Endothelial cell (in vitro differentiated cells): ENCODE measurements at places on chromosomes 7 and 10.

DNA sequence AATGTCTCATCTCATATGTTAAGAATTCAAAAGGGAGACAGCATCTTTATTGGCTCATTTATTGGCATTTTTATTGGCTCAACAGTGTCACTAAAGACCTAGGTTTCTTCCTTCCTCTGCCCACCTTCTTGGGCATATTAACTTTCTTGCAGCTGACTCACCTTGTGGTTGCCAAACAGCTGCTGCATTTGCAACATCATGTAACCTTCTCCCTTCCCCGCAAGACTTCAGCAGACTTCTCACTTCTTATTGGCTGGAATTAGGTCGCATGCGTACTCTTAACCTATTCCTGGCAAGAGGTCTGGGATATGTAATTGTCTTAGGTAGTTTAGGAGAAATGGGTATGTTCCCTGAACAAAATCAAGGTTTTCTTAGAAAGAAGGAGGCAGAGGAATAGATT is 263.2 kb downstream of the POU6F2 start:
- DNase-seq: no peak

DNA sequence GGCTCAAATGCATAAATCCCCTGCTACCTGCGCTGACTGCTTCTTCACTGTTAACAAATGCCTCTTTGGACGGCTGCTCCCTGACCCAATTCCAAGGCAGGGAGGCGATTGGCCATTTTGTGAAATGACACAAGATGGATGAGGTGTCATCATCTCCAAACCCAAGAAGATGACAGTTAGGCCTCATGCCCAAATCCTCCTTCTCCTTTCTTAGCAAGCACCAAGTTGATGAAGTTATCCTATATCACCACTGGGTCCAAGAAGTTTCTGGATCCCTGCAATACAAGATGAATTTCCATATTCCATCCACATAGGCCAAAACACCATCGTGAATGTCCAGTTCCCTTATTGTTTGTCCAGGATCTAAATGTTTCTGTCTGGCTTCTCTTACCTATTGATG is 98.5 kb upstream of the RAB11FIP2 start:
- DNase-seq: no peak

DNA sequence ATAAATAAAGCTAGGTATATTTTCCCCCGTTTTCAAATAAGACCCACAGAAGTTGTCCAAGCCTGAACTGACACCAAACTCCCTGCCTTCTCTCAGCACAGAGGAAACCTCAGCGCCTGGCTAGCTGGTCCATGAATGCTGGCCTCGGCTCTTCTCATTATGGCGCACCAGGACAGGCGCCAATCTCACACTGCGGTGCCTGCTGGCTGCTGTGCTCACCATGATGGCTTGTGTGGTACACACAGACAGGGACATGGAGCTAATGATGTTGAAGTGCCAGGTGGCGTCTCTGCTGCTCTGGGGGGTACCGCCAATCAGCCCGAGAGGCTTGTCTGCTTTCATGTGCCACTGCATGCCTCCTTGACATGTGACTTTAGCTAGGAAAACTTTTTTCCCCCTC is 43.2 kb upstream of the USP6NL start:
- no peak for DNase-seq

GRCh38 chr10:116098411-116099022 is 174.5 kb downstream of the GFRA1 start:
- no peak for DNase-seq

DNA sequence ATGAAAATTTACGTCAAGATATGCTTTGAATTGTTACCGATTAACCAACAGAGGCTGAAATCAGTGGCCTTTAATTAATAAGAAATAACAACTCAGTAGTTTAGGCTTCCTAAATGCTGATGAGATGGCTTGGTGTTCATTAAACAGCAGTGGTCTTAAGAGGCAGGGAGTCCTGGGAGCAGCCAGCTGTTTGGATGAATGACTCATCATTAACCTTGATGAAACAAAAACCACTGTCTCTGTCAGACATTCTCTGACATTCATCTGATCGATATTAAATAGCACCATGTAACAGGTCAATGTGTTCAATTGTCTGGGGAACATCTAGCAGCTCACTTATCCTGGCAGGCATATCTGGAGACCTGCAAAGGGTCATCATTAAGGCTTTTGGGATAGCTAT is 234.2 kb upstream of the LRRN3 start:
- no peak for DNase-seq

- no peak for DNase-seq
Measured at GRCh38 chr10:115093776-115094408, 727 bp downstream of the ATRNL1 start.

- DNase-seq: no peak
Measured at GRCh38 chr10:32234471-32234870, 112.5 kb downstream of the EPC1 start.

GRCh38 chr7:137269240-137269639 is 74.3 kb downstream of the PTN start:
- no peak for DNase-seq

- DNase-seq: peak; percentile 45
Measured at GRCh38 chr7:5422396-5423305, 983 bp downstream of the TNRC18 start.

- DNase-seq: no peak
Measured at GRCh38 chr10:91589015-91589657, 43.7 kb downstream of the PPP1R3C start.

- no peak for DNase-seq
Measured at GRCh38 chr10:110276603-110277002, 28.1 kb downstream of the SMNDC1 start.

- no peak for DNase-seq
Measured at GRCh38 chr10:102645741-102646609, 1.7 kb downstream of the TRIM8 start.

DNA sequence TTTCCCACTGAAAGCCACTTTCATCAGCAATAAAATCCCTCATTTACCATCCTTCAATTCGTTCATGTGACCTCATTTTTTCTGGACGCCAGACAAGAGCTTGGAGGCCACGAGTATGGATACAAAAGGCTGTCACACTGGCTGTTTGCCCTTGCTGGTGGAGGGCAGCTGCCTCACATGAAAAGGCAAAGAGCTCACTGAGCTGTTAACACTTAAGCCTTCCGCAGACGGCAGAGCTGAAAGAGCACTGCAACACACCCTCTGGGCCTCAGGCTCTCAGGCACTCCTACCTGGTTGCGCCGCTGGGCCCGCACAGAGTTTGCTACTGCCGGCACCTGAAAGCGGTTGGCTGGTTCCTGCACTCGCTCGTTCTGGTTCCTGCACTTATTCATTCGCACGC is 193.5 kb downstream of the CFTR start:
- DNase-seq: peak; percentile 6

GRCh38 chr10:7411671-7412128 is 866 bp upstream of the SFMBT2 start:
- peak; percentile 24 for DNase-seq

- no peak for DNase-seq
Measured at GRCh38 chr10:91708174-91708861, 75.4 kb upstream of the PPP1R3C start.

GRCh38 chr7:150626696-150627095 is 5.5 kb downstream of the GIMAP6 start:
- no peak for DNase-seq

GRCh38 chr7:80869821-80870751 is 48.8 kb downstream of the SEMA3C start:
- no peak for DNase-seq

DNA sequence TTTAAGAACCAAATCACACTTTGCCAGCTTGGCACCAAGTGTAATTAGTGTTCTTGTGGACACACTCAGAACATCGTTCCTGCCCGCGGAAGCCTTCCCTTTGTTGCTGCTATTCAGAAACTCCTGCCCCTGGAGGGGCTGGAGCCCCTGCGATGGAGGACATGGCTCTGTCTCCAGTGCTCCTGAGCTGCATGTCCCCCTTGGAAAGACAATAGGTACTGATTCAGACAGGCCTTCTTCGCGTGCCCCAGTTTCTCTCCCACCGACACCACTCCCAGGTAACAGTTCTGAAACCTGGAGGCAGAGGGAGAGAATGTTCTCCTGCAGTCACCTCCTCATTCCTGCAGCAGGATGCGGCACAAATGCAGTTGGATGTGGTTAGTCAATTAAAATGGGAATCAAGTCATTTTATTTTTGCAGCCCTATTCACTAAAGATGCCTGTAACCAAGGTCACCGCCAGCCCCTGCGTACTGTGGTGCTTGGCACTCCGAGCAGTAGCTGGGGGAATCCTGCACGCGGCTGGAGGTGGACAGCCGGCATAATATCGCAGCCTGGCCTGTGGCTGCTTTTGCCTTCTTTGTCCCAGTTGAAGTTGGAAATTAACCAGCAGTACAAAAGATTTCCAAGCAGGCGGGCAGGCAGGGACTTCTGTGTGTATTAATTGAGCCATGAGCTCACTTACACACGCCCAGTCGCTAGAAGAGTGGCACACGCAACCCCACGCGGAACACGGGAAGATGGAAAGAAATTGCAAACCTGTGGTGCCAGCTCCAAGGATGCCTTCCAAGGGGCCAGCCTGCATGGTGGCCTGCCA is 205.7 kb downstream of the EBF3 start:
- no peak for DNase-seq

DNA sequence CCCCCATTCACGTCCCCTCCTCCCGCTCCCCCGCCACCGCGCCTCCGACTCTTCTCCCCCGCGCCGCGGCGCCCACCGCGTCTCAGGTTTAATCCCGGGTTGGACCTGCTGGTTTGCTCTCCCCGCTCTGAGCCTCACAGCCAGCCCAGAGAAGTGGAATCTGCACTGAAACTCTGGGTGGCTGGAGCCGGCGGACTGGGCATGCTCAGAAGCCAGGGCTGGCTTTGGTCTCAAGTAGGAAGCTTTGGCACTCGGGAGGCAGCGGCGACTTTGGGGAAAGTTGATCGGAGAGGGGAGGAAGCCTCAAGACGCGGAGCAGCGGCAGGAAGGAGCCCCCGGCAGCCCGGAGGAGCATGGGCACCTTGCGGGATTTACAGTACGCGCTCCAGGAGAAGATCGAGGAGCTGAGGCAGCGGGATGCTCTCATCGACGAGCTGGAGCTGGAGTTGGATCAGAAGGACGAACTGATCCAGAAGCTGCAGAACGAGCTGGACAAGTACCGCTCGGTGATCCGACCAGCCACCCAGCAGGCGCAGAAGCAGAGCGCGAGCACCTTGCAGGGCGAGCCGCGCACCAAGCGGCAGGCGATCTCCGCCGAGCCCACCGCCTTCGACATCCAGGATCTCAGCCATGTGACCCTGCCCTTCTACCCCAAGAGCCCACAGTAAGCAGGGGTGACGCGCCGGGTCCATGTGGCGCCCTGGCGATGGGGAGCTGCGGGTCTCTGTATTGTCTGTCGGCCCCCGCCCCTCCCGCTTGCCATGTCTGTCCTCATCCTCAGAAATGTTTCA is at the start of gene PRKG1:
TSS of gene PRKG1 (plus strand) at position 250 of the 791 bp plus-strand sequence.
- DNase-seq: peak; percentile 68

DNA sequence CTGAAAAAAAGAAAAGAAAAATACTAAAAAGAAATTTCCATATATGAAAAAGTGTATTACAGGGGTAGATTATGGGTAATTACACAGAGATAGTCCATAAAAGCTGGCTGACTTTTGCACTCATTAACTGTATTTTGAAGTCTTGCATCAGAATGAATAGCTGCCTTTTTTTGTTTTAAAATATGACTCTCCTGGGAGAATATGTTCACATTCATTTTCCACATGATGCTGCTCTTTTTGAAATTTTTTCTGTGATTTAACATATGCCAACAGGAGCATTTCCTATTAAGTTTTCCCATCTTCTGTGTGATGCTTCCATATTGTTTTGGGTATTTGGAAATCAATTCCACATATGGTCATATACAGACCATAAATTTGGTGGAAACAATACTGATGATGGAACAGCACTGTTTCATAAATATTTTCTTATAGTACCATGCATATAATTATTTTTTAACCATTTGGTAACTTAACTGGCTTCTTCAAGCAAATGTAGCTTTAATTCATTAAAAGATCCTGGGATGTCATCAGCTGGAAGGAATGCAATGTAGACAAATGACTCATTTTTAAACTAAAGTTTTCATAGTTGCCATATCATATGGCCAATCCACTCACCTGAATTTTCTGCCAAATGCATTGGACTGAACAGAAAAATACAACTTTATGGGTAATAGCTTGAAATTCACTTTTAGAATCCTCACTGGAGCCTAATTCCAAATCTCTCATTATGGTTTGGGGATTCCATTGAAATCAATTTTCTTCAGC is 313.9 kb upstream of the GLI3 start:
- DNase-seq: no peak

GRCh38 chr10:70804421-70804808 is 11.3 kb upstream of the SGPL1 start:
- DNase-seq: no peak

DNA sequence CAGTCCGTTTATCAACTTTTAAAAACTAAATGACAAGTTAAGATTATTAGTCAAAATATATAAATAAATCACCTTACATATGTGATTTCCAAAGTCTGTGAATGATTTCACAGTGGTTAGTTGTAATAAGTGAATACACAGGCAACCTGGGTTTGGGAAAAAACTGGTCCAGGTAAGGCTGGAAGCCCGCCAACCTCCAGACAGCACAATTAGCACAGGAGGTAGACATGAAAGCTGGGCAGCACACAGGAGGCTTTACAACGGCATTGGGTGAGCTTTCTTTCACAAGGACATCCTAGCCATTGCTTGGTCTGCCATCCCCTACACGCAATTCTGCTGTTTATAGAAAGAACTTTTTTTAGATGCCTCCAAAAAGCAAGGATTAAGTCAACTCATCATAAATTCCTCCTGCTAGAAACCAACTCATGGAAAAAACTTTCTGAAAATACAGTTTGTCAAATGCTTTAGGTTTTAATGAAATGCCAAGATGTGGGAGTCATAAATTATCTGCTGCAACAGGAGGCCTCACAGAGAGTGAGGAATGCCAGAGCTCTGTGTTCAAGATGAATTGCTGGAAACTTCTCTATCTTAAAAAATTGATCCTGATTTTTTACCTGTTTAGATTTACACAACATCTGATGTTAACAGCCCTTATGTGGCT is 346.8 kb upstream of the NFE2L3 start:
- DNase-seq: no peak

GRCh38 chr7:132575419-132575981 is 770 bp downstream of the PLXNA4 start:
- peak; percentile 36 for DNase-seq

GRCh38 chr7:921581-922333 is 32.7 kb downstream of the ADAP1 start:
- DNase-seq: no peak

- no peak for DNase-seq
Measured at GRCh38 chr7:8117195-8117594, 144.8 kb downstream of the ICA1 start.

DNA sequence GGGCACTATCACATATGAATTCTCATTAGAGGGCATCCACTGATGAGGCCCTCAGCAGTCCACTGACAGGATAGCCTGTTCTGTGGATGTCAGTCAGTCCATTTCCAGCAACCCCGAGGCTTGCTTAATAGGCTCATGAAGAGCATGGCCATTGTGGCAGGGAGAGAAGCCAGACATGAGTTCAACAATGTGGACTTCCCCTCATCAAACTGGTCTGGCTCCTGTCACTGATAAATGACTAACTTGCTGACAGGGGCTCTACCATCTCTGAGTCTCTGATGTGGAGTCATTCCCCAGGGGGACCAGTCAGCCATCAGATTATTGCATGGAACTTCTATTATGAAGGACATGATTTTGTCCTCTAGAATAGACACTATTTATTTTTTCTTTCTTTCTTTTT is 19.8 kb upstream of the TRIL start:
- DNase-seq: no peak

GRCh38 chr7:7790041-7790741 is 71.8 kb upstream of the RPA3 start:
- DNase-seq: no peak
